Brain microvascular endothelial cell (primary cell): ENCODE measurements at places on chromosomes 5 and 9.

DNA sequence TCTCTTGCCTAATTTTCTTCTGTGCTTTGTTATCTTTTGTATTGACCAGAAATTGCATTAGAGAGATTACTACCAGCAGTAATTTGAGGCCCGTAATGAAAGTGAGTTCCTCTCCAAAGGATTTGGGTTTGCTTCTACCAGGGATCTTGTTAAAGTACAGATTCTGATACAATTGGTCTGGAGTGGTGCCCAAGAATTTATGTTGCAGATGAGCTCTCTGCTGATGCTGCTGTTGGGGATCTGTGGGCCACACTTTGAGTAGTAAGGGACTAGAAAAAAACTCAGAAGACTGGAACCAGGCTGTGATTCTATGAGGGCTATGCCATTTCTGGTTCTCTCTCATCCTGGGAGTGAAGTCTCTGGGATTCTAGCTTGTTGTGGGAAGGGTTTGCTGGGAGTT, 192.2 kb downstream of the SEC61B start:
- no peak for DNase-seq

DNA sequence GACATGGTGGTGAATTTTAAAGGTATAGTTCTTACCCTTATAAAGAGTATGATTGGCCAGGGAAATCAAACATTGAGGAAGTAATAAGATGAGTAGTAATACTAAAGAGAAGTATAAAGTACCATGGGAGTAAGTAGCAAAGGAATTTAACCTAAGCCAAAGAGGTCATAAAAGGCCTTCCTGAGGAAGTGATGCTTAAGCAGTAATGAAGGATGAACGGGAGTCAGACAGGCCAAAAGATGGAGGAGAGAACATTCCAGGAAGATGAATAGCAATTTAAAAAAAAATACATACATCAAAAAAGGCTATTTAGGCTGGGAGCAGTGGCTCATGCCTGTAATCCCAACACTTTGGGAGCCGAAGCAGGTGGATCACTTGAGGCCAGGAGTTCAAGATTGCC, 29.0 kb downstream of the KLHL3 start:
- peak; percentile 24 for DNase-seq

GRCh38 chr9:94926431-94926800, 199.9 kb downstream of the AOPEP start:
- DNase-seq = no peak

- DNase-seq = peak; percentile 48
Observed at GRCh38 chr5:179819296-179820126, 1.2 kb upstream of the SQSTM1 start.

DNA sequence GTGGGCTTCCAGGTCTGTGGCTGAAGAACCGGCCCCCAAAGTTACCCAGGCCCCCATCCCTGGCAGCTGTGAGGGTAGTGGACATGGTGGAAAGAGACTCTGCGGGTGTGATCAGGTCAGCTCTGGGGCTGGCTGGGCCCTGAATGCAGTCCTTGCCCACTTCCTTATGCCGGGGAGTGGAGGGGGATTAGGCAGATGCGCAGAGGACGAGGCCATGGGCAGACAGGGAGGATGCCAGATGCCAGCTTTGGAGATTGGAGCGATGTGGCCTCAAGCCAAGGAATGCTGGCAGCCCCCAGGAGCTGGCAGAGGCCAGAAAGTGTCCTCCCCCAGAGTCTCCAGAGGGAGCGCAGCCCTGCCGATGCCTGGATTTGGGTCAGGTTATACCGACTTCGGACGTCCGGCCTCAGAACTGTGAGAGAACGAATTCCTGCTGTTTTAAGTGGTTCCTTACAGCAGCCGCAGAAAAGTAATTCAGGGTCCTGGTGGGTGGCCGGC, 69.8 kb downstream of the ADAMTS2 start:
- no peak for DNase-seq

DNA sequence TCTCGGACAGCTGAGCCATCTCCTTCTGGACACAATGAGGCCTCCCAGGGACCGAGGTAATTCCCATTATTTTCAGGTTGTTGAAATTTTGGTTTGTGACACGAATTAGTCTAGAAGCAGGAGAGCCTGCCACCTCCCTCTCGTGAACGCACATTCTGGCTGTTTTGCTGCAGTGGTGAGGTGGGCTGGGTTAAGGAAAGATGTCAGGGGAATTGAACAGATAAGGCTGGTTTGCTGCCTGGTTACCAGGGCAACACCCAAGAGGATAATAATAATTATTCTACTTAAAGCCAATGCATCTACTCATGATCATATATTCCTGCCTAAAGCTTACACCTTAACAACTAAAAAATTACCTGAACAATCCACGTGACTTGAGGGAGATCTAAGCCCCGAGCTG, 38.1 kb downstream of the DDX31 start:
- peak; percentile 48 for DNase-seq
